ENCODE measurements at places on chromosomes 2 and 18. TPM values are rescaled to one million over a fixed set of nuclear protein-coding genes. Genes with fewer than 3 reads are reported as not detected.

DNA sequence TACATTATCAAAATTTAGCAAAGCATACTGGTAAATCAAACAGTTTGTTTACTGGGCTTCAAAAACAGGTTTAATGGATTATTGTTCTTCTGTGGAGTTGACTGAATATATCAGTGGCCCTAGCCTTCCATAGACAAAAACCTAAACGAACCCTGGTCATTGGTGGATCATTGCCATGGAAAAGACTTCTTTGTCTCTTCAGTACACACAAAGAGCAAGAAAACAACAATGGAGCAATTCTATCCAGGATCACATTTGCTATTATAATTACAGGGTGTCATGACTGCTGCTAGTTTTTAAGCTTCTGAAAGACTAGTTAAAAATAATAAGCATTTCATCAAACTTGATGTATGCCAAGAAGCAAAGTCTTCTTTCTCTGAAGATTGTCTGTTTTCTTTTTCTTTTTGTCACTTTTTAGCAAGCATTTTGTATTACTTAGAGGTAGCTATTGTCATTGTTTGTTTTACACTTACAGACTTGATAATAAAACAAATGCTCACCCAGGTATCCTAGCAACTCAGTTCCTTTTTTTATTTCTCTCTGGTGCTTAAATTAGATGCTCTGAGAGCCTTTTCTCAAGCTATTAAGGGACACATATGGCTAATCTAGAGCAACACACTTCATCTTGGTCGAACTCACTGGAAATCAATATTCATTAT lies 1228.7 kb upstream of the DDX18 start:
- H3K36me3 ChIP-seq: no peaks in the 10 kb centered on the region
- no peaks in the 10 kb centered on the region for H3K4me1 ChIP-seq
- H3K27ac ChIP-seq: no peak overlapping the region
- no peak for DNase-seq

Gene SMARCAL1
- 33.0 TPM for total RNA-seq

Gene CD207
- not detected for total RNA-seq

DNA sequence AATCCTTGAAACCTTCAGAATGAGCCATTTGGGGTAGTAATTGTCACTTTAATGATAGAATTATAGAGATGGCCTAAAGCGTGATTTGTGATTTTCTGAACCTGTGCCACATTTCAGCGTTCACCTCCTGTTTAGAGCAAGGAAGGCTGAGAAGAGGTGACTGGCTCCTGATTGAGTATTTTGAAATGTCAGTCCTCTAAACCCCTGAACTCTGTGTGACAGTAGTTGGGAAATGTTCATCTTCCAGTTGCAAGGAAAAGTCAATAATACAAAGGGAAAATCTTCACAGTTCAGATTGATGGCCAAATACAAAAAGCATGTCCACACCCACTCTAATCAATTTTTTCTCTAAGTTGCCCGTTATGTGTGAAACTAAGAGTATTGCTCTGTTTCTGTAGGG lies 305.2 kb downstream of the ARHGAP15 start:
- H3K36me3 ChIP-seq: no peaks in the 10 kb centered on the region
- peaks cover 28% of the 10 kb centered on the region for H3K4me1 ChIP-seq
- H3K4me3 ChIP-seq: no peak overlapping the region
- no peaks in the 10 kb centered on the region for H3K27me3 ChIP-seq

Gene FTCDNL1
- 2.1 TPM for total RNA-seq

Gene MSTN
- total RNA-seq: 0.29 TPM

DNA sequence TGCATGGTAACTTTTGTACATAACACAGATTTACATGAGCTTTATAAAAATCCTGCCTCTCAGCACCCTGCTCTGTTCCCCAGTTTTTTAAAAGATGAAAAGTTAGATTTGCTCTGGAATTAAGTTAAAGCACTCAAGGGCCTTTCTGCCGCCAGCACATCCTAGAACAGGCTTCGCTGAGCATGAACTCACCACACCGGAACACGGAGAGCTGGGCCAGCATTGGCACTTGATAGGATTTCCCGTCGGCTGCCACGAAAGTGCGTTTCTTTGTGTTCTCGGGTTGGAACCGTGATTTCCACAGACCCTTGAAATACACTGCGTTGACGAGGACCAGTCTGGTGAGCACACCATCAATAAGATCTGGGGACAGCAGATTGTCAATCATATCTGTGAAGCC lies 34.3 kb downstream of the MRPL44 start:
- peaks cover 6% of the 10 kb centered on the region for H3K4me1 ChIP-seq

GRCh38 chr2:54940723-54941122 lies 109.5 kb downstream of the RTN4 start:
- no peaks in the 10 kb centered on the region for H3K27me3 ChIP-seq

Gene GALNT1
- total RNA-seq: 95.5 TPM

GRCh38 chr2:53098696-53099078 lies 668.9 kb upstream of the CHAC2 start:
- no peak overlapping the region for H3K4me3 ChIP-seq
- DNase-seq: no peak
- H3K4me1 ChIP-seq: peaks cover 24% of the 10 kb centered on the region
- H3K27me3 ChIP-seq: no peaks in the 10 kb centered on the region
- H3K36me3 ChIP-seq: no peaks in the 10 kb centered on the region

DNA sequence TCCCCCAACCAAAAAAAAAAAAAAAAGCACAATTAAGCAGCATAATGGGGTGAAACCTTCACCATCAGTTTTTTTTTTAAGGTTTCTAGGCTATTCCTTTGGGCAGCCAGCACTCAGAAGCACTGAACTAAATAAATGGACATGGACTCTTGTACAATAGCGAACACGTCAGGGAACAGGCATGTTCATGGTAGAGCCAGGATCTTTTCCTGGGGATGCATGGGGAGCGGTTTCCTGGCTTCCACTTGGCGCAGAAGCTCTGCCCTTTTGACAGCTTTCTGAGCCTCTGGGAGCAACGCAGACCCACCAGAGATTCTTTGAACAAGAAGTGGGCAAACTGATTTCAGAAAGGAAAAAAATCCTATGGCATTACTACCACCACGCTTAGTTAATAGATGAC lies 35.0 kb downstream of the ALPK2 start:
- no peak overlapping the region for H3K4me3 ChIP-seq
- no peak for DNase-seq
- no peaks in the 10 kb centered on the region for H3K27me3 ChIP-seq
- H3K36me3 ChIP-seq: peaks cover 2% of the 10 kb centered on the region

- no peak for DNase-seq
- no peak overlapping the region for H3K27ac ChIP-seq
- H3K27me3 ChIP-seq: peaks cover 18% of the 10 kb centered on the region
- H3K4me1 ChIP-seq: peaks cover under 1% of the 10 kb centered on the region
- no peak overlapping the region for H3K4me3 ChIP-seq
- H3K36me3 ChIP-seq: no peaks in the 10 kb centered on the region
Observed at GRCh38 chr2:103784261-103784660, 1022.4 kb downstream of the TMEM182 start.

- DNase-seq: no peak
- peaks cover 3% of the 10 kb centered on the region for H3K4me1 ChIP-seq
- H3K27ac ChIP-seq: no peak overlapping the region
- H3K27me3 ChIP-seq: no peaks in the 10 kb centered on the region
Observed at GRCh38 chr2:146873056-146873455, 971.8 kb upstream of the ACVR2A start.

DNA sequence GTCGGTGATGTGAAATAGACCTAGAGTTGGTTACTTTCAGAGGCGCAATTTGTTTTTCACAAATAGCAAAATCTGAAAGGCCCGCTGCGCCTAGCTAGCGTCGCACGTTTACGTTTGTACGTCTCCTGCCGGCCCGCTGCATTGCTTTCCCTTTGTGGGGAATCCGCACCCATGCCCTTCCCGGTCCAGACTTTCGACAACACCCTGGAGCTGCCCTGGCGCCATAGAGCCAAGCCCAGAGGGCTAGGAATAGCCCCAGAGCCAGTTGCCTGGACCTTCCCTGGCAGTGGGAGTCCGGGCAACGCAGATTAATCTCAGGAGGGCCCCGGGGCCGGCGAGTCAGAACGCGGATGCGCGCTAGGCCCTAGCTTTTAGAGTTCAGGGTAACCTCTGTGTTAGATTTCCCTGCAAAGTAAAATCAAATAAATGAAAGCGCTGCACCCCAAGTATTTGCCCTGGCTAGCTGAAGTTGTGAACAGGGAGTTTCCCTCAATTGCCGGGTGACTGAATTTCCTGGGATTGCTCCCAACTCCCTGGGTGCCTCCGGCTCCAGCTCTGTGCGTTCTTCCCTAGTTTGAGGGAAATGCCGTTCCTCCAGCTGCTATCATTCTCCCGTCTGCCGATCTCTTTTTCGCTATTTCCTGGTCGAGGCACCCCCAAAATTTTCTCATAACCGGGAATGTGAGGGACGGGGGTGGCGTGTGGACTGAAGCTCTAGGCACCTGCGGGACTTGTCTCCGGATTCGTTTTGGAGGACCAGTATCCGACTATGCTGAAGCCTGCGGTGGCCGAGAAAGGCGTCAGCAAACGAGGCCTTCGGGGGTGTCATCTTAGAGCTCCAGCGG lies 1.2 kb upstream of the EN1 start:
- H3K27me3 ChIP-seq: peaks cover 87% of the 10 kb centered on the region
- H3K4me1 ChIP-seq: peaks cover 72% of the 10 kb centered on the region

DNA sequence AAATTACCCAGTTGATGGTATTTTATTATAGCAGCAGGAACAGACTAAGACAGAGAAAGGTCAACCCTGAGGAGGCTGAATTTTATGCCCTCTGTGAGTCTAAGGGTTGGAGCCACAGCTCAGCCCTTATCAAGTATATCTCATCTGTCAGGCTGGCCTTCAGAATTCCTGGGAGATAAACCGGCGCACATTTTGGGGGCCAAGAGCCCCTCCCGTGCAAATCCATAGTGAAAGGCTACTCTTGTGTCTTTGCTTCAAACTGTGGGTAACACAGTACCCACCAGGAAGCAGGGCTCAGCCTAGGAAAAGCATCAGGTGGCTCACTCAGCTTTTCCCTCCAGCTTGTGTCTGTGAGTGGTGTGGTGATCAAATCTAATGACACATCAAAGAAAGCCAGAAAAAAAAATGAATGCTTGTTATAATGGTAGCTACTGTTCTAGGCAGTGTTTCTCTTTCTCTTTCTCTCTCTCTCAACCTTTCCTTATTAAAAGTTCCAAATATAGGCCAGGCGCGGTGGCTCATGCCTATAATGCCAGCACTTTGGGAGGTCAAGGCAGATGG lies 25.0 kb upstream of the ASXL2 start:
- no peak for DNase-seq
- H3K4me3 ChIP-seq: no peak overlapping the region
- no peaks in the 10 kb centered on the region for H3K36me3 ChIP-seq
- H3K4me1 ChIP-seq: peaks cover 3% of the 10 kb centered on the region

- no peak overlapping the region for H3K4me3 ChIP-seq
- peaks cover 3% of the 10 kb centered on the region for H3K27me3 ChIP-seq
- no peak for DNase-seq
- no peak overlapping the region for H3K27ac ChIP-seq
Observed at GRCh38 chr2:152065945-152066344, 32.9 kb downstream of the CACNB4 start.

- no peak overlapping the region for H3K4me3 ChIP-seq
- H3K27me3 ChIP-seq: peaks cover 19% of the 10 kb centered on the region
- H3K27ac ChIP-seq: peak overlapping the region; percentile 95
- peaks cover 72% of the 10 kb centered on the region for H3K4me1 ChIP-seq
- H3K36me3 ChIP-seq: no peaks in the 10 kb centered on the region
Observed at GRCh38 chr18:59617468-59617932, 79.7 kb downstream of the CCBE1 start.

DNA sequence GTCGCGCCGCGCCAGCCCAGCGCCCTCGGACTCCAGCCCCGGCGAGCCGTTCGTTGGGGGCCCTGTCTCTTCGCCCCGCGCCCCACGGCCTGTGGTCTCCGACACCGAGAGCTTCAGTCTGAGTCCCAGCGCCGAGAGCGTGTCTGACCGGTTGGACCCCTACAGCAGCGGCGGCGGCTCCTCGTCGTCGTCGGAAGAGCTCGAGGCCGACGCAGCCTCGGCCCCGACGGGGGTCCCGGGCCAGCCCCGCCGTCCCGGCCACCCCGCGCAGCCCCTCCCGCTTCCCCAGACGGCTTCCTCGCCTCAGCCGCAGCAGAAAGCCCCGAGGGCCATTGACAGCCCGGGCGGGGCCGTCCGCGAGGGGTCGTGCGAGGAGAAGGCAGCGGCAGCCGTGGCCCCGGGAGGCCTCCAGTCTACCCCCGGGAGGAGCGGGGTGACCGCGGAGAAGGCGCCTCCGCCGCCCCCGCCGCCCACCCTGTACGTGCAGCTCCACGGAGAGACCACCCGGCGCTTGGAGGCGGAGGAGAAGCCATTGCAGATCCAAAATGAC lies 1.4 kb downstream of the PHLPP1 start:
- DNase-seq: peak; percentile 45
- peaks cover 54% of the 10 kb centered on the region for H3K4me1 ChIP-seq
- no peaks in the 10 kb centered on the region for H3K27me3 ChIP-seq
- peak overlapping the region; percentile 75 for H3K27ac ChIP-seq
- H3K36me3 ChIP-seq: no peaks in the 10 kb centered on the region
- peak overlapping the region; percentile 75 for H3K4me3 ChIP-seq

- H3K4me1 ChIP-seq: peaks cover 17% of the 10 kb centered on the region
- peaks cover 69% of the 10 kb centered on the region for H3K27me3 ChIP-seq
- peak overlapping the region; percentile 79 for H3K4me3 ChIP-seq
- DNase-seq: peak; percentile 51
- H3K27ac ChIP-seq: peak overlapping the region; percentile 55
Observed at GRCh38 chr18:2847317-2848246, 776 bp downstream of the EMILIN2 start.

DNA sequence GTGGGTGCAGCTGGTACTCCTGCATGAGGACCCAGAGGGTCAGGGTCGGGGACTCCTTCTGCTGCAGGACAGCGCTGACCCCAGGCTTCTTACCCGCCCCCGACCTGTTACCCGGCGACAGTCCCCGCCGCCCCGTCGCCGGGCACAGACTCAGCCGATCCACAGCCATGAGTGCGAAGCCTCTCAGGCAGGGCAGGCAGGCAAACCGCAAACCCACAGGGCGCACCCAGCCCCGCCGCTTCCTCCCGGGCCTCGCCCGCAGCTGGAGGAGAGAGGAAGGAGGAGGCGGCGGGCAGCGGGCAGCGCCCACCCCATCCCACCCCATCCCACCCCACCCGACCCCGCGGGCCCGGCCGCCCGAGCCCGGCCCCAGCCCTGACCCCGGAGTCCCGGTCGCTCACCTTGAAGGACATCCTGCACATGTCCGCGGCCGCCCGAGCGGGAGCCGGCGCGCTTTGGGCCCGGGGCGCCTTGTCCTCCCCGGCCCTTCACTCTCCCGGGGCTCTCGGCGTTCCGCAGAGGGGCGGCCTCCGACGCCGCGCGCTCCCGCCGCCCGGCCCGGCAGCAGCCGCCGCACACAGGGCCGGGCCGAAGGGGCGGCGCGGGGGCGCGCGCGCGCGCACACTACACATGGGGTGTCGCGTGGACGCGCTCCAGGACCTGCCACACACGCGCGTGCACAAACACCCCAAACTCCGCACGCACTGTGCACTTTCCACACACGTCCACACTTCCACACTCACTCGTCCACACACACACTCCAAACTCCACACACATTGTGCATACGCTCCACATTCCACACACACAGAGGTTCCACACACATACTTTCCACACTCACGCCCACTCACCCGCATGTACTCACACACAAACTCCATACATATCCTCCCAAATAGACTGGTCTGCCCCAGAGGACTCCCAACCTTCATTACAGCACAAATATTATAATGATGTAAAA lies at the start of gene ANKRD29:
Gene ANKRD29, minus strand, starts transcription at position 603 of the 955 bp plus-strand sequence. Its CDS starts 181 bp downstream, at position 422.
- no peak within 1 kb of the TSS for H3K27ac ChIP-seq
- H3K4me1 ChIP-seq: peaks cover 8% of the 10 kb centered on the region
- peak within 1 kb of the TSS; percentile 70 for H3K4me3 ChIP-seq
- H3K27me3 ChIP-seq: peaks cover 83% of the 10 kb centered on the region
- peak; percentile 28 for DNase-seq

- peaks cover 4% of the 10 kb centered on the region for H3K4me1 ChIP-seq
- no peak for DNase-seq
- no peaks in the 10 kb centered on the region for H3K36me3 ChIP-seq
- no peak overlapping the region for H3K27ac ChIP-seq
- H3K27me3 ChIP-seq: peaks cover 2% of the 10 kb centered on the region
Observed at GRCh38 chr2:33430856-33431255, 45.6 kb upstream of the RASGRP3 start.

Gene GPR55
- total RNA-seq: not detected

All from mesothelial cell of epicardium (in vitro differentiated cells).